ENCODE measurements at places on chromosomes 6 and 20.

GRCh38 chr6:378090-378957, 13.2 kb upstream of the IRF4 start:
- DNase-seq = no peak

DNA sequence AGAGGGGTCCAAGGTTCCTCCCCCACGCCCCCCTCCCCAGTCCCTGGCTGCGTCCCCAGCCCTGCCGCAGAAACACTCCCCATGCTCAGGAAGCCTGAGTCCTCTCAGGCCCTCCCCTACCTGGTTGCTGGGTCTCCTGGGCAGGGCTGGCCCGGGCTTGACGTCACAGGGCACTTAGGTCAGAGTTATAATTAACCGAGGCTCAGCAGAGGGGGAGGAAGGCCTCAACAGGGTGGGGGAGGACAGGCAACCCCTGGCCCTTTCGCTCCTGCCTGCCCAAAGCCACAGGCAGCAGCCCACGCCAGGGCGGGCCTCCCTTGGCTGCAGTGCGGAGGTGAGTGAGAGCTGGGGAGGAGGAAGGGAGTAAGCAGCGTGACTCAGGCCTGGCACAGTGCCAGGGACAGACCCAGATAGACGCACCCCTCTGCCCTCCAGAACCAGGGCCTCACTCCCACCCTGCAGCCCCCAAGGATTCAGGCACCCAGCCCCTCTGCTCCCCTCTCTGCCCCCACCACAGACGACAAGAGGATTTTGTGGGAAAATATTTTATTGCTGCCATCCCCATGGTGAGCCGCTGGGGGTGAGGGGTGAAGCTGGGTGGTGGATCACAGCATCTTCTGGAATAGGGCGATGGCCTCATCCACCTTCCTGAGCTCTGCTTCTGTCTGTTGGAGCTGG, at the start of gene VWA7:
TSS of gene VWA7 (minus strand) at position 340 of the 678 bp plus-strand sequence. CDS start 549 bp downstream, outside the sequence.
- DNase-seq = peak; percentile 91

DNA sequence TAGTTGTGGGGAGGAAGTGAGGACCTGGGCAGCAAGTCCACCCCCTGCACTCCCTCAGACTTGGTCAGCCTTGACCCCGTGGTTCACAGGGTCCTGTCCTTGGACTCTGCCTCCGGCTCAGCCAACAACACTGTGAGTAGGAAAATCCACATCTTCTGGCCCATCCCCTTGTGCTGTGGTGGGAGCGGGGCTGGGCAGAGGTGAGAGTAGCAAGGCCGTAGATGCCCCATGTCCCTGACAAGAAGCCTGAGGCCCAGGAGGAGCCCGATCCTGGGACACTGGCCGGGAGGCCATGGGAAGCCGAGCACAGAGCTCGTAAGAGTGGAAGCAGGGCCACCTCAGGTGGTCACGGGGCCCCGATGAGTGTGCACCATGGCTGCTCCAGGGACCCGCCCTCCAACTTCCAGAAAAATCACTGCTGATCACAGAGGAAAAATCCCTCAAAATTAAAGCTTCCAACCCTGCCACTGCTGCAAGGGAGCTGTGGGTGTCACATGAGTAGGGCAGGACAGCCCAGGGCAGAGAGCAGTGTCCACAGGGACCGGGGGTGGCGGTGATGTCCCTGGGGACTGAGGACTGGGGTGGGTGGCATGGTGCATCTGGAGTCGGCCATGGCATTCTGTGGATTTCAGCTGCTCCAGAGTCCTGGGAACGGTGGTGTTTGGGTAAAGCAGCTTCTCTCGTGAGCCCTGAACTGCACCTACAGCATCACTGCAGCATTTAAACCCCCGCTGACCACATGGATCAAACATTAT, 189.4 kb downstream of the DLL1 start:
- DNase-seq = no peak

GRCh38 chr6:156167016-156167624, 610.1 kb upstream of the ARID1B start:
- no peak for DNase-seq

DNA sequence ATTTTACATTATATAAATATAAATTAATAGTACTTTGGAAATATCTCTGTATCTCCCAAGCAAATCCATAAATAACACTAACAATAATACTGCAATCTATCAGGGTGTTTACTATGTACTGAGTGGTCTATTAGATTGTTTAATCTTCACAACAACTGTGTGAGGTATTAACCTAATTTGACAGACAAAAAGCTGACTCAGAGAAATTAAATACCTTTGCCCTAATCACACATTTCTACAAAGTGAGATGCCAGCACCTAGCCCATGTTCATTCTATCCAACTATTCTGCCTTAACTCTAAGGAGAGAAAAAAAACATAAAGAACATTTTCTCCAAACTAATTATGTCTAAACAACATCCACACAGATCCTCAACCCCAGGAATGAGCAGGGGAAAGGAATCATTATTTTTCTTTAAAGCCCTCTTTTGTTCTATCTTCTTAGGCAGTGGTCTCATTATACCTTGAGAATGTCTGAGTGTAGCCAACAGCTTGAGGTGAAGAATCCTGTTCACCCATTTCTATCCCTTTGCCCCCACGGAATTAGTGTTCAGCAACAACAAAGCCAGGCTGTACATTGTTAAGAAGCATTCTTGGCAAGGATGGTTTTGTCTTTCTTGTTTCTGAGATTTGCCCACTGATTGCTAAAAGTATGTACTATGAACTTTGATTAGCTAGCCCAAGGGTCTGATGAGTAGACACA, 42.7 kb downstream of the PRL start:
- no peak for DNase-seq

DNA sequence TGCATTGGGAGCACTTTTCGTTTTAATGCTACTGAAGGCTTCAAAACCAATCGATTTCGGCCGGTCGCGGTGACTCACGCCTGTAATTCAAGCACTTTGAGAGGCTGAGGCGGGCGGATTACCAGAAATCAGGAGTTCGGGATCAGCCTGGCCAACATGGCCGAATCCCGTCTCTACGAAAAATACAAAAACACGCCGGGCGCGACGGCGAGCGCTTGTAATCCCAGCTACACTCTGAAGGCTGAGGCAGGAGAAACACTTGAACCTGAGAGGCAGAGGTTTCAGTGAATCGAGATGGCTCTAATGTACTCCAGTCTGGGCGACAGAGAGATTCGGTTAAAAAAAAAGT, 58.4 kb downstream of the TRIM38 start:
- peak; percentile 92 for DNase-seq

DNA sequence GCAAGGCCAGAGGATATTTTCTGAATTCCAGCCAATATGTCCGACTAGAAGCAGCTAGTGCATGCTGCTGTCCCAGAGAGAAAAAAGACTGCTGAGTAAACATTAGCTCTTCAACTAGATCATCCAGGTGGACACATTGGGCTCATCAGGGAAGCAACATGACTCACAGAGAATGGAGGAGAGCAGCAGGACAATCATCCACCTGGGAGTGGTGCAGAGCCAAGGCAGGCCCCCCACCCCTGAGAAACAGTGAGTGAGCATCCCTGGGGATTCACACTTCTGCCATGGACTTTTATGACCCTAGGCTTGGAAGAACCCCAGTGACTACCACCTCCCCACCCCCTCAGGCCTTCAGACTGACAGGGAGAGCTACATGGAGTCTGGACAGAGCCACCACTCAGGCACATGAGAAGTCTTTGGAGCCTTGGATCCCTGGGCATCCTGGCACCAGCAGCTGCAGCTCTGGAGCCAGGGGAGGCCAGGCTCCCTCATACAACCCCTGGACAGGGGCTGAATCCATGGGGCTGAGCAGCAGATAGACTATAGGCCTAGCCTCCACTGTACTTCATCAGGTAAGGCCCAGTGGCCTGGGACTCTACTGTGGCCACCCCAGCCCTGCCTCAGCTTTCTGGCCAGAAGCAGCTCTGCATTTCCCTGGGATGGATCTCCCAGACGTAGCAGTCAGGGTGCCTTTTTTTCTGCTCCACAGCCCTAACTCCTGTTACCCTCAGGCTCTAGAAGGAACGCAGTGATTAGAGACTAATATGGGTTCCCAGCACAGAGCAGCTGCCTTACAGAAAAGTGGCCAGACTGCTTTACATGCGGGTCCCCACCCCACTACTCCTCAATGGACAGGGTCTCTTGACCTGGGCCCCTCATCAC, 82.9 kb upstream of the RNF217 start:
- no peak for DNase-seq

- no peak for DNase-seq
Measured at GRCh38 chr20:9322661-9323060, 191.7 kb upstream of the LAMP5 start.

GRCh38 chr20:56829788-56830385, 200.8 kb downstream of the TFAP2C start:
- DNase-seq = no peak

DNA sequence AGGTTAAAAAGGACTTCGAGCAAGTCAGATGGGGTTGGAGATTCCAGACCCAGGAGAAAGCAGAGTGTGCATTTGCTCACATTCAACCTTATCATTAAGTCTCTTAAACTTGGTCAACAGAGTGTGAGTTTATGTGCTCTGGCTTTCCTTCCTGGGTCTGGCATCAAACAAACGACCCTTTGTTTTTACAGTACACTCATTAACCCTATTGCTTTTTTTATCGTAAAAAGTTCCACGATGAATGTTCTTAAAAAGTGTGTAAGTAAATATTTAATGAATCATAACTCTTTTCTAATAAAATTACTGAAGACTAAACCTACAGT, 2.5 kb downstream of the FYN start:
- no peak for DNase-seq

Measured in lower leg skin (tissue), 4 donors.